Activated CD4-positive, alpha-beta memory T cell treated with anti-CD3 and anti-CD28 coated beads, Interleukin-2, amount 10 ng/mL, durations not matched to agents 7 days and 5 days (primary cell): ENCODE measurements at places on chromosomes 16 and 17. TPM values are rescaled to one million over a fixed set of nuclear protein-coding genes. Genes with fewer than 3 reads are reported as not detected.

The KRT16 gene
- total RNA-seq, result not detected

The NPIPB9 gene
- 2.7 TPM for total RNA-seq

The ATP1B2 gene
- 0.25 TPM for total RNA-seq

The CD300E gene
- not detected for total RNA-seq

The FBXW10 gene
- not detected for total RNA-seq

The GRIN2A gene
- not detected for total RNA-seq
